Left ventricle myocardium superior (tissue), 1 donor: ENCODE measurements at places on chromosomes 13 and 19. TPM values are rescaled to one million over a fixed set of nuclear protein-coding genes. Genes with fewer than 3 reads are reported as not detected.

The PSMD8 gene
- 306 TPM for total RNA-seq

GRCh38 chr13:23578411-23579071 lies 8.3 kb downstream of the TNFRSF19 start:
- peak; percentile 89 for DNase-seq

The DMRTC2 gene
- not detected for total RNA-seq

The GJA3 gene
- 17.9 TPM for total RNA-seq

DNA sequence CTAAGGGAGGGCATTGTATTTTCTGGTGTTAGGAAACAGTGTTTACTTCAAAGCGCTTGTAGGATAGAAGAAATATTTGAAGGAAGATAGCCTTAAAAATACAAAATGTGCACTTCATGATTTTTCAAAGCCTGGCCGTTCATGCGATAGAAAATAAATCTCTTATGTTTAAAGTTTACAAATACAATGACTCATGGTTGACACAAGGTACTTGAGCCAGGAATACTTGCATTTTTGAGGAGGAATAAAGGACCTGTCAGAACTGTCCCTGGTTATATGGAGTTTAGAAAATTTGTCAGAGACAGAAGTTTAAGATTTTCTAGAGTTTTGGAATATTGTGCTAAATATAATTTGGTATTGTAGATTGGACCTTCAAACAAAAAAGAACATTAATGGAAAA lies 1223.2 kb upstream of the SLC10A2 start:
- DNase-seq = no peak

- no peak for DNase-seq
Observed at GRCh38 chr19:5588906-5589676, 21.3 kb upstream of the TINCR start.

DNA sequence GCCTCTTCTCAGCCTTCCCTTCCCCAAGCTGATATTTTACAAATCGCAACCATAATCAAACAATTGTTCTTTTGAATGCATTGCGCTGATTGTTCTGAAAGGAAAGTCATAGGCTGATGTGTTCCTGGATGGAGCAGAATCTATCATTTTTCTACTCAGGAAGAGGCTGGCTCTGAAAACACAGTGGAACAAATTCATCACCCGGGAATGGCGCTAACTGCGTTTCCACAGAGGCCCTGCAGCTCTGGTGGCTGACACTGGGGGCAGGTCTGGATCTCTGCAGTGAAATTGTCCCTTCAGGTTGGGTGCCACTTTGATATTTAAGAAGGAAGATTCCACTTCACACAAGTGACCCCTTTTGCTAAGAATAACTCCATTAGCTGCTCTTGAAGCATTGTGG lies 1060.8 kb downstream of the UQCRFS1 start:
- DNase-seq = no peak

- DNase-seq = no peak
Observed at GRCh38 chr13:70905035-70905434, 796.8 kb upstream of the KLHL1 start.

The TNFSF9 gene
- 1.0 TPM for total RNA-seq

- DNase-seq = no peak
Observed at GRCh38 chr19:3095441-3096191, 1.5 kb downstream of the GNA11 start.

DNA sequence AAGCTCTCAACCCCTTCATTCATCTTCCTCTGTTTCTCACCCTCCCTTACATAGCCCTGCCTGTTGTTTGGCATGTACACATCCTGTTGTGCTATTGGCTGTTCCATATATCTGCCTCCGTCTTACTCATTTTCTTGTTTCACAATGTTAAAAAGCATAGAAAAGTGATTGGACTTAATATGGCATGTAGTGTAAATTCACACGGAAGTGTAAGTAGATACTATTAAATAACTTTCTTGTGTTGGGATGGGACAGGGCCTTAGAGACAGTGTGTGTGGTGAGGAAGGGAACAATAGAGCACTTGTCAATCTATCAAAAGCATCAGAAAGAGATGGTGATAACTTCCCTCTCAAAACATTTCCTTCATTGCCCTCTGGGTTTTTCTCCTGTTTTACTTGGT lies 12.3 kb downstream of the LMO7 start:
- no peak for DNase-seq

The FEM1A gene
- total RNA-seq = 49.6 TPM

DNA sequence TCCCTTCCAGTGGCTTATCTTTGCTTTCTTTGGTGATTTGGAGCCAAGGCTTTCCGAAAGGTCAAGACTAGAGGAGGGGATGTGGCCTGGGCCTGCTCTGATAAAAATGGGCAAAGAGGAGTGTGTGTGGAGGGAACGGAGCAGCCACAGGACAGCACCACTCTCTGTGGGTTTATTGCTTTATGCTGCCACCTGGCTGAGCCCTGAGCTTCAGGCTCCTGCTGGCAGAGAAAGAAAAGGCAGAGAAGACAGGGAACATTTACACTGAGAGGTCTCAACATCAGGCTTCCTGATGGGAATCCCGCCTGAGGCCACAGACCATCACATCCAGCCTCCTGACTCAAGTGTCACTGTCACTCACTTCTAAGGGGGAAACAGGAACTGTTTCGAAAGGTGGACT lies 9.2 kb upstream of the GSX1 start:
- no peak for DNase-seq

DNA sequence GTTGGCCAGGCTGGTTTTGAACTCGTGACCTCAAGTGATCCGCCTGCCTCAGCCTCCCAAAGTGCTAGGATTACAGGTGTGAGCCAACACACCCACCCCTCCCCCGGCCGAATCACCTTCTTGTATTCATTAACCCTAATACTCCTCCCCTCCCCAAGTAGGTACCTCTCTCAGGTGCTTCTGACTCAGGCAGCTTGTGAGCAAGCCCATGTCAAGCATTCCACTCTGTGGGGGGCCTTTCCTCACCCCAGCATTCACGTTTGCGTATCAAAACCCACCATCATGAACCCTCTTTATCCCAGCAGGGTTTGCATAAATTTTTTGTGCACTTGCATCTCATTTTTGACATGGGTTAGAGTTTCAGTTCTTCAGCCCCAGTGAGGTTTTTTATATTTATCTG lies 23.6 kb upstream of the RFXAP start:
- DNase-seq = no peak

DNA sequence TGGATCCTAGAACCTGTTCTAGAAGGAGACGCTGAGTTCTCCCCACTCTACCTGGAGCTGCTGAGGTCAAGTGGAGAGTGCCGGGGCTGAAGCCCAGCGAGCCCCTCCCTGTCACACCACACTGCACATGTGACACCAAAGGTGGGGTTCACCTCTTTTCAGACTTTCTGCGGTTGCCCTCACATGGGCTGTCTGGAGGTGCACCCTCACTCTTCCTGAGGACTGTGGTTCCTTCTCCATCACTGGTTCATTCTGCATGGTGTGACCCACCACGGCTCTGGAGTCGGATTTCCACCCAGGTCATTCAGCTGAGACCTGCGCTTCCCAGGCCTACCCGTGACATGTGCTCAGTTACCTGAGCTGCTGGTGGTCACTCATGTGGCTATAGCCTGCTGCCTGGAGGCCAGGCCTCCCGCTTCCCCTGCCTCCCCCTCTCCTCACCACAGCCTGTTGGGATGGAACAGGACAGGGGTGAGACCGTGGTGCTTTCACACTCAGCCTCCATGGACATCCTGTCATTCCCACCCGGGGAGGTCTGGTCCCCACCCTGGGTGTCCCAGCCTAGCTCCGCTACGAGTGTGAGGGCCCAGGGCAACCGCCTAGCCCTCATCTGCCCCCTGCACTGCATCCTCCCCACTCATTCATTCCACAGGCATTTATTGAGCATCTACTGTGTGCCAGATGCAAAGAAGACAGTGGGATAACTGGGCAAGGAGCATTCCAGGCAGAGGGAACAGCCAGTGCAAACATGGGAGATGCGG lies 605 bp upstream of the A1BG start:
- DNase-seq = no peak

DNA sequence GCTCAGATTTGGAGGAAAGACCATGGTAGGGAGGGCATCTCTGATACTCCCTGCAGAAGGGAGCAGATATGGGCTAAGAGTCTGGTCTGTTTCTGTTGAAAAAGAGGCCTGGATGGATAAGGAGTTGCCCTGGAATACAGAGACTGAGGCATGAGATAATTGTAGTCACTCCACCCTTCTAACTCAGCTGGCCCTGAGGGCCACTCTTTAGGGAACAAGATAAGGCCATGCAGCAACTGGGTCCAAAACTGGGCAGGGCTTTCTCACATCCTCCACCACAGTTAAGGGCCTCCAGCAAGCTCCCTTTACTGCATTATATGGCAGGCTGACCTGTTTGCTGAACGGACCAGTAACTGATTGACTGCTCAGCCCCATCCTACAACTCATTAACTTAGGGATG lies 1.3 kb downstream of the ZNF749 start:
- no peak for DNase-seq

The PRKACA gene
- 514 TPM for total RNA-seq

GRCh38 chr13:46668931-46669525 lies 116.1 kb downstream of the LRCH1 start:
- no peak for DNase-seq
